ENCODE measurements at places on chromosomes 1 and 21. TPM values are rescaled to one million over a fixed set of nuclear protein-coding genes. Genes with fewer than 3 reads are reported as not detected.

The ORC1 gene
- 54.4 TPM for total RNA-seq

The RGS1 gene
- 9.4 TPM for total RNA-seq

The LAMC2 gene
- not detected for total RNA-seq

DNA sequence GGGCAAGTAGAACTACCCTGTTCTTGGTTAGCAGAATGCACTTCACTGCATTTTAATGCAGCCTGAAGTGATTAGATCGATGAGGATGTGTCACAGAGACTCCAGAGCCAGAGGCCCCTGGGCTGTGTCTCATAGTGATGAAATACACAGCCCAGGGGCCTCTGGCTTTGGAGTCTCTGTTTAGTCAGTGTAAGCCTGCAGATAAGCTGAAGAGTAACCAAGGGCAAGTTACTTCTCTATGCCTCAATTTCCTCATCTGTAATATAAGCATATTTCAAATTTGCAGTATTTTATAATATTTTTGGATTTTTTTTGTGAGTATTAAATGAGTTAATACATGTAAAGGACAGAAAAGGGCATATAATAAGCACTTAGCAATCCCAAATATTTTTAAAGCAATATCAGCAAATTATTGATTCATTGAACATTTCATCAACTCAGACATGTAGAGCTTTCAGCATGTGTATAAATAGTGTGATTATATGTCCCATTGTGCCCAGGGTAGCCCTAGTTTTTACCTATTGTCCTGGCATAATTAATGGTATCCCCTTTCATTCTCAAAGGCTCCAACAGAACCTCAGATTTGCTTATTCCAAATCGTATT, 23.6 kb upstream of the APOBEC4 start:
- no peak overlapping the region for H3K4me3 ChIP-seq
- H3K27me3 ChIP-seq = peaks cover 7% of the 10 kb centered on the region
- no peak overlapping the region for H3K27ac ChIP-seq
- no peak for DNase-seq

GRCh38 chr1:239268941-239269340, 117.4 kb upstream of the CHRM3 start:
- DNase-seq = no peak
- no peaks in the 10 kb centered on the region for H3K27me3 ChIP-seq
- no peak overlapping the region for H3K27ac ChIP-seq
- H3K36me3 ChIP-seq = no peaks in the 10 kb centered on the region
- no peaks in the 10 kb centered on the region for H3K4me1 ChIP-seq

DNA sequence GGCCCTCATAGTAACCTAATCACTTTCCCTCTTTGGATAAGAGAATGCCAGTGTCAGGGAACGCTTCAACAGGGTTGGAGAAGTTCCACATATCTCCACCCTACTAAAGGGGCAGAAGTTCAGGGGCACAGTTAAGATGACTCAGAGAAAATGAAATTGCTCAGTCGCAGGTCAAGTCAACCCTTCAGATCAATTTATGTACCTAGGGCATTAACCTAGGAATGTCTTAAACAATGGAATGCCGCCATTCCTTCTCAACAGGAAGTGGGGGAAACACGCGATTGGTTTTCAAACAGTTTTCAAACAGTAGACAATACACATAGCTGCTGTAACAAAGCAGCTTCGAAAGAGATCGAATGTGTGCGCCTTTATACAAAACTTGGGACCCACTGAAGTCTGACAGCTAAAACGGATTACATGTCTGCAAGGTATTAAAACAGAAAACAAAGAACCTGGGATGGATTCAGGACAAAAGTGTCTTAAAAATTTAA, 897 bp downstream of the SLC25A24 start:
- H3K4me1 ChIP-seq = peaks cover 16% of the 10 kb centered on the region
- peak overlapping the region; percentile 85 for H3K4me3 ChIP-seq
- DNase-seq = no peak
- peak overlapping the region; percentile 46 for H3K27ac ChIP-seq
- H3K36me3 ChIP-seq = peaks cover 25% of the 10 kb centered on the region

DNA sequence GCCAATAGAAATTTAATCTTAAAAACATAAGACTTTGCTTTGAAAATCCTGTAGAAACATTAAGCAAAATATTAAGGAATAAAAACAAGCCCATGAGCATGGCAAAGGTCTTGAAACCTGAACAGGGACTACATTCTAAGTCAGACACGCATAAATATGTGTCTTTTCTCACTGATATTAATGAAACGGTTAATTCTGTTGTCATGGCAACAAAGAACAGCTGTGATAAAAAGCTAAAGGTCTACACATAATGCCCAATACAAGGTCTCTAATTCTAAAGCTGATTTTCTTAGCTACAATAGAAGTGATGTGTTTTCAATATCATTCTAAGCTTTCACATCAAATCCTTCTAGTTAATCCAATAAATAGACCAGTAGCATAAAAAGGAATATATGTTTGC, 331.7 kb downstream of the PTBP2 start:
- no peaks in the 10 kb centered on the region for H3K4me1 ChIP-seq
- H3K27me3 ChIP-seq = peaks cover 10% of the 10 kb centered on the region
- no peak overlapping the region for H3K4me3 ChIP-seq
- no peak overlapping the region for H3K27ac ChIP-seq

All from activated naive CD8-positive, alpha-beta T cell treated with anti-CD3 and anti-CD28 coated beads for 36 hours (primary cell).